Neural progenitor cell (in vitro differentiated cells): ENCODE measurements at places on chromosomes 4 and X. TPM values are rescaled to one million over a fixed set of nuclear protein-coding genes. Genes with fewer than 3 reads are reported as not detected.

DNA sequence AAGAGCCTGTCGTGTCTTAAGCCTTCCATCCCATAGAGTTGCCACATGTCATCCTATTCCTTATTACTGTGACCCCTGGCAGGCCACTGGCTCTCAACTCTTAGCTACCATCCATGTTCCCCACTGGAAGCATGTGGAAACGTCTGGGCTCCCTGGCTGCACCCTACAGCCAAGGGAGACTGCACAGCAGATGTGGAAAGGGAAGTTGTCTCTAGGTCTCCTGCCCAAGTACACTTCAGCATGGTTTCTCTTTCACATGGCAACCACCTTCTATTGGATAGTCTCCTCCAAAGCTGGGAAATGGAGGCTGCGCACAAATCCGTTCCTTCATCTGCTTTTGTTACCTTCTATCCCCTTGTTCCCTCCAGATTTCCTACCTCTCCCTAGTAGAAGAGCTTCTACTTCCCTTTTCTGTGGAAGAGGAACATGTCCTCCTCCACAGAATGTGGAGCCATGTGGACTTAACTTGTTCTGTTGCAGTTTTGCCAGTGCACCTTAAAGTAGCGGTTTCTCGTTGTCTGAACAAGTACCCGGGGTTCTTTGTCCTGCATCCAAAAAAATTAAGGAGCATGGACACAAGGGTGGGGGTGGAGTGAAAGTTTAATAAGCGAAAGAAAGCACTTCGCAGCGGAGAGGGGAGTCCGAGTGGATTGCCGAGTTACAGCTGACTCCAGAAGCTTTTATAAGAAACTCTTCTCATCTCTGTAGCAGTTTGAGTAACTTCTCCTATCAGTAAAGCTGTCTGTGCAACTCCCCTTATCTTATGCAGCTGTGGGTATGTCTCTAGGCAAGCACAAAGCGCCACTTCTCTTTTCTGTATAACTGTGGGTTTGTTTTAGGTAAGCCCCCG, 52.5 kb downstream of the HMGB2 start:
- no peak for DNase-seq

GRCh38 chr4:38157592-38157991, 197.4 kb downstream of the PTTG2 start:
- DNase-seq, result no peak

- peak; percentile 71 for DNase-seq
Measured at GRCh38 chr4:156941940-156942548, 29.6 kb downstream of the PDGFC start.

DNA sequence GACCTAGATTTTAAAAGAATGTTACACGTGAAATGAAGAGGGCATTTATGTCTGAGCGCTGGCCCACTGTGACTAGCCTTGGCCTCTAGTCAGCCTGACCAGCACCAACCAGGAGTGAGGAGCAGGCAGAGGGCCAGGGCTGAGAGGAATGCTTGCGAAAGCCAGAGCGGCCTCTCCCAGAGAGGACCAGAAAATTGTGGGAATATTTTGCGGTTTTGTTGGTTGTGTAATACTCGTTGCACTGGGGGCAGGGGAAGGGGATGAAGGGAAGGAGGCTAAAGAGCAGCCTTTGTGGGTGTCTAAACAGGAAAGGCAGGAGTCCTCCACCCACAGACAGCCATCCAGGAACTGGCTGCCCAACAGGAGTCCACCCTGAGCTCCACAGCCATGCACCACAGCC, 3.8 kb downstream of the GABRE start:
- no peak for DNase-seq

DNA sequence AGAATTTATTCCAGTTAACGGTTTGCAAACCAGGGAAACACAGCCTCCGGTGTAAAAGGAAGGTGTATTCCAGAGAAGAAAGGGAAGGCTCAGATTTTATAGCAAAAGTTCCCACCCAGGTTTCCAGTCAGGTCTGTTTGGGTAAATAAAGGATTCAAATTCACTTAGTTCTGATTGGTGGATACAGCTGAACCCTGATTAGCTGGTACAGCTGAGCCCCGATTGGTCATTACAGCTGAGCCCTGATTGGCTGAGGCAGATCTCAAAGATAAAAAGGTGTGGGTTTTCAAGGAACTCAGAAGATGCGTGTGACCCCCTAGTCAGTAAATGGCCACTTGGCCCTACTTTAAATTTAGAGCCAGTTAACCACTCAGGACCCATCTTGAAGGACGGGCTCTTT, 6.6 kb downstream of the CLRN2 start:
- DNase-seq, result no peak

DNA sequence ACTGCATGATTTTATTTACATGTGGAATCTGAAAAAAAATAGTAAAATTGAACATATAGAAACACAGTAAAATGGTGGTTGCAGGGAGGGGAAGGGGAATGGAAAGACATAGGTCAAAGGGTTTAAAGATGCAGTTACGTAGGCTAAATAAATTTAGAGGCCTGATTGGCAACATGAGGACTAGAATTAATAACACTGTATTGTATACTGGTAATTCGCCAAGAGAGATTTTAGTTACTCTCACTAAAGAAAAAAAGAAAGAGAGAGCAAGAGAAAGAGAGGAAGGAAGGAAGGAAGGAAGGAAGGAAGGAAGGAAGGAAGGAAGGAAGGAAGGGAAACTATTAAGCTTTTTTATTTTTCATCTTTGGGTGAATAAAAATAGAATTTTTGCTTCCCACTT, 488.1 kb downstream of the PCDH10 start:
- DNase-seq, result no peak

GRCh38 chr4:20995015-20995414, 294.8 kb downstream of the PACRGL start:
- no peak for DNase-seq

- DNase-seq, result no peak
Measured at GRCh38 chr4:12411072-12411471, 982.4 kb upstream of the HS3ST1 start.

- no peak for DNase-seq
Measured at GRCh38 chr4:1011666-1012033, 224 bp downstream of the FGFRL1 start.

- no peak for DNase-seq
Measured at GRCh38 chr4:162909952-162910351, 256.7 kb downstream of the NAF1 start.

DNA sequence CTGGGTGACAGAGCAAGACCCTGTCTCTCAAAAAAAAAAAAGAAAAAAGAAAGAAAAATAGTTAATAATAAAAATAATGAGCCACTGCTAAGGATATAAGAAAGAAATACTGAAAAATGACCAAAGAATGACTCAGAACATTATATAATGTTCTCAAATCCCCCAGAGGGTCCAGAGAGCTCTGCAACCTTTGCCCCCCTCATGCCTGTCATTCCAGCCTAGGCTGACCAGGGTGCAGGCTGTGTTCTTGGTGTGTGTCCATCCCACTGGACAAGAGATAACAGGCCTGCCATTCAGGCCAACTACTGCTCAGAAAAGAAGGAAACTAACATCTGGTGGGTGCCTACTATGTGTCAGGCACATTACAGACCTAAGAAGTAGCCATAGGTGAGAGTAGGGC, 72.7 kb upstream of the EDNRA start:
- no peak for DNase-seq

DNA sequence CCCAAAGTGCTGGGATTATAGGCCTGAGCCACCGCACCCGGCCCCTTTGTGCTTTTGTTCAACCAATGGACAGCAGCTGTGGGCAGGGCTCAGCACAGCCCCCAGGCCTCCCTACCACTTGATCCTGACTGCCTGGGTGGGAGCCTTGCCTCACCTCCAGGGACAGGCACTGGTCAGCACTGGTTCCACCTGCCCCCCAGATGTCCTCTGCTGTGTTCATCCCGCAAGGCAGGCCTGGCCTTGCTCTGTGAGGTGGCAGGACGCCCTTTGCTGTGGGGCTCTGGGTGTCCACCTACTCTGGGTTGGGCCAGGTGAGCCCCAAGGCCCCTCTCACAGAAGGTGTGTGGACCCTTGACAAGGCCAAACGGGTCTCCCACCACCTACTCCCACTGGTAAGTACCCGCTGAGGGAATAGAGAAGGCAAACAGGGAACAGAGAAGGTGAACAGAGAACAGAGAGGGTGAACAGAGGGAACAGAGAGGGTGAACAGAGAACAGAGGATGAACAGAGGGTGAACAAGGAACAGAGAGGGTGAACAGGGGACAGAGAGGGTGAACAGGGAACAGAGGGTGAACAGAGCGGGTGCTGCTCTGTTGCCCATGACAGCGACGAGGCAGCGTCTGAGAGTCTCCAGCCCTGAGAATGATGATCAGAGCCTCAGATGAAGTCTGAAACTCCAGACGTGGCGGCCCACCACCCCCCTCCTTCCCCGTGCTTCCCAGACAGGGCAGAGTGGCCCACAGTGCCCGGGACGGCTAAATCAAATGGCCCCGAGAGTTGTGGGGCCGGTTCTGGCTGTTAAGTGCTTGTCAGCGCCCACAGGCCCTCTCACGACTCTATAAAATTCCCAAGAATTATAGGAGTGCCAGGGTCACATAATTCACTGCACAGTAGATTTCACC, 55.0 kb upstream of the NKX1-1 start:
- DNase-seq, result no peak

- DNase-seq, result no peak
Measured at GRCh38 chr4:108454227-108454626, 166.1 kb upstream of the RPL34 start.

DNA sequence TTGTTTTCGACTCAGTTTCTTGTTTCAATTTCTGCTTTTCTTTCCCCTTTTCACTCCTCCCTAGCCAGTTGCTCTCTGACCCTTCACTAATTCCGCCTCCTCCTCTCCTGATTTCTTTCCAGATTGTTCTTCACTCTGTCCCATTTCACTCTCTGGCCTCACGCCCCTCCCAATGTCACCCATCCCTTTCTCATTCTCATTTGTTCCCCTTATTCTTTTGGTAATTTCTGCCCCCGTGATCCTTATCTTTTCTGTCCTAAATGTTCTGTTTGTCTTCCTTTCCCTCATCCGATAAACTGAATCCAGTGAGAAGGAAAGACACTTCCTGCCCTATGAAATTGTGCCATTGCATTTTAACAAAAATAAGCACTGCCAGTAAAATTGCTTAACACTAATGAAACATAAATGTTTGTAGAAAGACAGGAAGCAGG, 94.5 kb upstream of the RASGEF1B start:
- DNase-seq, result no peak

DNA sequence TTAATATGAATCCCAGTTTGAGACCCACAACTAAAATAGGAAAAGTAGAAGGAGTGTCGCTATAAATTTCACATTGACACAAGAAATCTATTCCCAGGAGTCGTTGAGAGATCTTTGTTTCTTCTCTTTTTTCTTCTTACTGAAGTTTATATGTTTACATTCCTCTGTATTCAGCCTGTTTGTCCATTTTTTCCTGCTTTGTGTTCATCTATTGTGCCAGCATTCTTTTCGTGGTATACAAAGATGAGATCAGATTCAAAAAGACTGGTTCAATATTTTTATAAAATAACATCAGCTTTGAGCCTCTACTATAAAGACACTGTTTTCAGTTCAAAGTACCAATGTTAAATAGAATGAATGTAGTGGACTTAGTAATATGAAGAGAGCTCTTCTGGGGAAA, 95.4 kb upstream of the MYOZ2 start:
- no peak for DNase-seq

- DNase-seq, result no peak
Measured at GRCh38 chr4:10243856-10244255, 127.3 kb upstream of the WDR1 start.

- DNase-seq, result no peak
Measured at GRCh38 chr4:185346975-185347601, 48.6 kb downstream of the LRP2BP start.

GRCh38 chr4:145453163-145453520, 28.5 kb upstream of the SMAD1 start:
- no peak for DNase-seq

GRCh38 chr4:123166023-123166422, 230.6 kb upstream of the SPRY1 start:
- DNase-seq, result no peak

DNA sequence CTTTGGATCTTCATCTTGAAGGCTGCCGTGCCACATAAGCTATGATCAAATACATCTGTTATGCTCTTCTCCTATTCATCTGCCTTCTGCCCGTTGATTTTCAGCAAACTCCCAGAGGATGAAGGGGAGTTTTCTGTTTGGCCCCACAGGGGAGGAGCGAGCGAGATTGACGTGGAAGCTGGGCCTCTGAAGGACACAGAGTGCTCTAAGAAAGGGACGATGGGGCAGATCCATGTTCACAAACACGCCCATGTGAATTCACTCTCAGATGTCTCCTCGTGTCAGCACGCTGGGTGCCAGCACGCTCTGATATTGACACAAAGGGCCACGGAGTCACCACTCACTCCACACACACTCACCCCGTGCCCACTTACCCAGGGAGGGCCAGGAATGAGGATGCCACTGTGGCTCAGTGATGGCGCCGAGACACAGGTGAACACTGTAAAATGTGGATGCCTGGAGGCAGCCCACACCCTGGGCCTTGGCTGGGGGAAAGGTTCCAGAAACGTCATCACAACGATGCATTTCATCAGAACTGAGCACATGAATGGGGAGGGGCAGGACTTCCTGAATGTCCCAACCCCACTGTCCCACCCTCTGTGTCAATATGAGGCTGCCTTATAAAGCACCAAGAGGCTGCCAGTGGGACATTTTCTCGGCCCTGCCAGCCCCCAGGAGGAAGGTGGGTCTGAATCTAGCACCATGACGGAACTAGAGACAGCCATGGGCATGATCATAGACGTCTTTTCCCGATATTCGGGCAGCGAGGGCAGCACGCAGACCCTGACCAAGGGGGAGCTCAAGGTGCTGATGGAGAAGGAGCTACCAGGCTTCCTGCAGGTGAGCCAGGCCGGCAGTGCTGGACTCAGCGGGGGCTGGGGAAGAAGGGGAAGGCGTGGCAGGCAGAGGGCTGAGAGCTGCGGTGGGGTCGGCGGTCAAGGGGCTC, at the start of gene S100P:
S100P (plus strand) TSS at position 648 of the 946 bp plus-strand sequence; CDS start at position 703, 55 bp downstream.
- DNase-seq, result no peak

DNA sequence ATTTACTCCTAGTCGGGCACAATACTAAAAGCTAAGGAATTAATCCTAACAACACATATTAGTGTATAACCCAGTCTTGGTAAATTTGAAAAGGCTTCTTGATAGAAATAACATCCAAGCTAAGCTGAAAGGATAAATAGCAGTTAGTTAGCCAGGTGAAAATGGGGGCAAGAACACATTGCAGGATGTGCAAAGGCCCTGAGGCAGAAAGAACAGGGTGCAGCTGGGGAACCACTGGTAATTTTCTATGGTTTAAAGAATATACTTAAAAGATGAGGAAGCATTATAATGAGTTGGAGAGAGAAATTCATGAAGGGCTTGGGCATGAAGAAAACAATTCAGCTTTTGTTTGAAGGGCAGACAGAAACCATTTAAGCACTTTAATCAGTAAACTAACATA, 689.0 kb downstream of the ADGRL3 start:
- no peak for DNase-seq

GRCh38 chr4:80913381-80913780, 117.1 kb upstream of the BMP3 start:
- DNase-seq, result no peak

- no peak for DNase-seq
Measured at GRCh38 chrX:124462931-124463330, 116.6 kb downstream of the SH2D1A start.

GRCh38 chr4:73693811-73694210, 46.6 kb upstream of the CXCL8 start:
- DNase-seq, result no peak

SPANXC gene
- not detected in 2 replicates for total RNA-seq

FANCB gene
- total RNA-seq, result 17.7 and 24.5 TPM in 2 replicates

RHOXF2 gene
- total RNA-seq, result not detected in 2 replicates

SMIM10L2A gene
- total RNA-seq, result 1.9 and 5.9 TPM in 2 replicates

PPP2R3B gene
- 30.3 and 81.8 TPM in 2 replicates for total RNA-seq

FGFR3 gene
- 4.8 and 17.0 TPM in 2 replicates for total RNA-seq
